ENCODE measurements at places on chromosomes 3 and 15.

- no peak for DNase-seq
Observed at GRCh38 chr3:66228707-66229106, 7.9 kb downstream of the SLC25A26 start.

- no peak for DNase-seq
Observed at GRCh38 chr15:75164625-75165350, 36.9 kb upstream of the C15orf39 start.

GRCh38 chr15:75578173-75578947 is 755 bp downstream of the PTPN9 start:
- DNase-seq: peak; percentile 42

DNA sequence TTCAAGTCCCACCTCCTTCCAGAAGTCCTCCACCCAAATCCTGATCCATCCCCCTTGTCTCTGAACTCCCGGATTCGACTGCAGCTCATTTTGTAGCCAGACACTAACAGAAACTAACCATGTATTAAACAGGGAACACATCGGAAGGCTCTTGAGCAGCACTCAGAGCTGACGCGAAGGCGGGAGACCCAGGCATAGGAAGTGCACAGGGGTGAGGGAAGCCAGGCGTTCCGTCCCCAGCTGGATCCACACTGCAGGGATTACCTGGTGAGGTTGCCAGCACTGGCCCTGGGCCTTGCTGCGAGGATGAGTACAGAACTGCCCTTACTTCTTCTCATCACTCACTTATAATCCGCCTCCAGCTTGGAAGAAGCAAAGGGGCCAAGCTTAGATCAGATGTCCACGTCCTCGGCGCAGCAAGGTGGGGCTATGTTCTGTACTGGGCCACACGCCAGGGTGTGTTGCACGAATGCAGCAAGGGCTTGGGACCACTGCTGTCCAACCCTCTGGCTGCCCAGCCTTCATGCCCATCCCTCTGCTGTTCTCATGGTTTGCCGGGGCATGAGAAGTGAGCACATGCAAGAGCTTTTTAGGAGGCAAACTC is 124.2 kb upstream of the SMAD3 start:
- DNase-seq: peak; percentile 68

- no peak for DNase-seq
Observed at GRCh38 chr3:111648991-111649579, 53.9 kb upstream of the ZBED2 start.

DNA sequence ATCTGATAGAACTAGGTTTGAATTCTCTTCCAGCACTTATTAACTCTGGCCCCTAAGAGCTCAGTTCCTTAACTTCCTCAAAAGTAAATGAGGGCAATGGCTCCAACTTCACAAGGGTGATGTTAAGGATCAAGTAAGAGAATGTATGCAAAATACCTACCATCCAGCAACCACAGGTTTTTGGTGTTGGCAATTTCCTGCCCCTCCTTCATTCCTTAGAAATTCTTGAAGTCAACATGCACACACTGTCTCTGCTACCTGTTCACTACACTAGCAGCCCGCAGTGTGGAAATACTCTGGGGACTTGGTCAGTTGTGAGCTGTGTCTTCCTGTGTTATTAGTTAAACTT is 5.0 kb downstream of the ZBED2 start:
- no peak for DNase-seq

DNA sequence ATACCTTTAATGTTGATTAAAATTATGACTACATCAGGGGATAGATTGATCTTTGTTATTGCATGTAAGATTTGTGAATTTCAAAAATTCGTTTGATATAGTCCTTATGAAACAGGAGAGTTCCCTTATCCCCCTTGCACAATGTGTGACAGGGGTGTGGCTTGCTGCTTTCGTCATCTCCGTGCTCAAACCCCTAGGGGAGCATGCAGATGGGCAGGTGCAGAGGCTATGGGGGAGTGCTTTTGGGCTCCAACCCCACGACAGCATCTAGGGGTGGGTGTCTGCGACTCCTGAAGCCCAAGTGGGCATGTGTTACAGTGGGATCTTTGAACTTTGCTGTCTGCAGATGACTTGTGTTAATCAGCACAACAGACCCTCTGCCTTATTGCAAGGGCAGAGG is 360.1 kb upstream of the GOLIM4 start:
- no peak for DNase-seq

DNA sequence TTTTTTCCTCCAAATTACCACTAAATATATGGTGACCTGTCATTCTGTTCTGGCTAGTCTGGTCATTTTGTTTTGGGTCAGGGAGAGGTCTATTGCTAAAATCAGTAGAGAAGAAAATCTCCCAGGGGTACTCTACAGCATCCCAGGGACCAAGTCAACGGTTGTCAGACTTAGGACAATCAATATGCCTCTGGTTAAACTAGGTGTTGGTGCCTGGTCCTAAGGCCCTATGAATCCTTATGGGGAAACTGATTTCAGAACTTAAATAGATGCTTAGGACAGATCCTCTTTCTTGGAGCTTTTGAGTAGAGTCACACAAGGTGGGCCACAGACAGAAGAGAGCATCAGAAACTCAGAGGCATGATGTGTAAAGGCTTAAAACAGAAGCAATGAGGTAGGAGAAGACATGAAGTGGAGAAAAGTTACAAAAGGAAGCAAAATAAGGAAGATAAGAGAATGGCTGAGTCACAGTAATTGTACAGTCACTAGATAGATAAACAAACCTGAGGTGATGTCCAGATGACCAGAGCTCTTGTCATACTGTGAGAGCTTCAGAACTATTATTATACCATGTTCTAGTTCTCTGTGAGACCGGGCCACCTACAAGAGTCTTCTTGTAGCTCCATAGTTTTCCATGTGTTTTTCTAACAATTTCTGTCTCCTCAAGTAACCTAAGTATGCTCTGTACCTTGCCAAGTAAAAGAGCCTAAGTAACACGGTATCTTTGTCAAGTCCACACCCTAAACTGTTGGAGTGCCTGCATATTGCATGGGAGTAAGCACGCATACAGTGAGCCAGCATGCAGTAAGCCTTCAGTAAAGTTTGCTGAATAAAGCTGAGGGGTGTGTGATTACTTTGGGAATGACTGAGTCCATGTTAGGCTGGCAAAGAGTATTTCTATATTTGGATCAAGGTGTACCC is 44.6 kb upstream of the LEKR1 start:
- DNase-seq: no peak

- no peak for DNase-seq
Observed at GRCh38 chr3:12323237-12323636, 34.4 kb downstream of the PPARG start.

- DNase-seq: no peak
Observed at GRCh38 chr3:186614266-186614596, 1.4 kb downstream of the AHSG start.

GRCh38 chr3:120854908-120855526 is 53.0 kb upstream of the STXBP5L start:
- no peak for DNase-seq

DNA sequence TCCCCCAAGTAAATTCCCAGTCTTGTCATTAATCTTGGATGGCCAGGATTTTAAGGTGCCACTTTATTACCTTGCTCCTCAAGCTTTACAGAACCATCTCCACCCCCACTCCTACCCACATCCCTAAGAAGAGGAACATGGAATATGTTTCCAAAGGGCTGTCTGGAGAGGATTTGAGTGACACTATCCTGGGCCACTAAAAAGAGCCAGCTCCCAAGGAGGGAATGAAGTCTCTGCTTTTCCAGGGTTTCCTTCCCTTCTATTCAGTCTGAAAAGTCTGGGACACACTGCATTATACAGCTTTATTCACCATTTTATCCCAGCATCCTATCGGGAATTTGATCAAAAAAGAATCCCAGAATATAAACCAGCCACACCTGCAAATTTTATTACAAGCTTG is 35.6 kb upstream of the MECOM start:
- no peak for DNase-seq

DNA sequence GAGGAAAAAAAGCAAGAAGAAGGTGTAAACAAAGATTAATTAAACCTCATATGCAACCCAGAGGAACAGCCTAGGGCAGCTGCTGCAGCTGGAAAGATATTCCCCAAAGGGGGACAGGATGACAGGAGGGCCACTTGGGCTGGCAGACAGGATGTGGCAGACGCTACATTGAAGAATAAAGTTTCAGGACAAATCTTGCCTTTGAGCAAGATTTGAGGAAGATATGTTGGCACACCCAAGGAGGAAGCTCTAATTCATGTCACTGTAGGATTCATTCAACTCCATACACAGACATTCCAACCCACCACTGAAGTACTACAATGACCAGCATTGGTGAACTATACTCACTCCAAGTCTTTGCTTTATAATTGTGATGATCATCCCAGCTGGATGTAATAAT is 504.0 kb downstream of the SHQ1 start:
- DNase-seq: no peak

- DNase-seq: no peak
Observed at GRCh38 chr3:107938143-107938542, 152.7 kb downstream of the CD47 start.

GRCh38 chr3:23035927-23036640 is 167.0 kb upstream of the UBE2E2 start:
- DNase-seq: no peak

DNA sequence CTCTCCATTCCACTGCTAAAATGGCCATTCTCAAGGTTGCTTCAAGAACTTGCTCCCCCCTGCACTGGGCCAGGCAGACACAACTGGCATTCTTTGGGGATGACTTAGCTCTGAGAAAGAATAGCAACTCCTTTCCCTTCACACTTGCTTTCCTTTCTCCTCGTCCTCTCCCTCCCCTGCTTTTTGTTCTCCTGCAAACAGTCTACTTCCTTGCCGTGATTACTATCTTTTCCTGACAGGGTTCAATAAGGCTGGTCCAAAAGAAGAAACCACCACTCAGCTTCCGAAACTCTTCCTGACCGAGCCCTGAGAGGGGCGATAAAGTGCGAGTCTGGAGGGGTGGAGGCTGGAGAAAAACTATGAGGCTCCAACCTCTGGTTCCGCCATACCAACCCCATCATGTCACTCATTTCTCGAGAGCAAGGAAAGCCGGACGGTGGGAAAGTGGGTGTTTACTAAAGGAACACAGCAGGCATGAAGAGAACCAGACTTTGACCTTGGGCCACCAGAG is 5.0 kb downstream of the AMOTL2 start:
- DNase-seq: peak; percentile 28

GRCh38 chr15:40829115-40829514 is 607 bp upstream of the PPP1R14D start:
- no peak for DNase-seq

- DNase-seq: no peak
Observed at GRCh38 chr3:42120866-42121265, 29.7 kb downstream of the TRAK1 start.

DNA sequence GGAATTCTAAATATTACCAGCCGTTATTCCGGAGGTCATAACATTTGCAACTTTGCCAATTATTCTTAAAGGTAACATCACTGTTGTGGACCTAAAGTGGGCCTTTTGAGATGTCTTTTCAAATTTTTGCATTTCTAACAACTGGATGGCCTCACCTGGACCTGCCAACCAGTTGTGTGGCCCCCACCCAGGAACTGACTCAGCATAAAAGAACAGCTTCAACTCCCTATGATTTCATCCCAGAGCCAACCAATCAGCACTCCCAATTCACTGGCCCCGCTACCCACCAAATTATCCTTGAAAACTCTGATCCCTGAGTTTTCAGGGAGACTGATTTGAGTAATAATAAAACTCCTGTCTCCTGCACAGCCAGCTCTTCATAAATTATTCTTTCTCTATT is 489.7 kb upstream of the LMCD1 start:
- no peak for DNase-seq

GRCh38 chr15:26773067-26773877 is 406 bp upstream of the GABRB3 start:
- peak; percentile 64 for DNase-seq

DNA sequence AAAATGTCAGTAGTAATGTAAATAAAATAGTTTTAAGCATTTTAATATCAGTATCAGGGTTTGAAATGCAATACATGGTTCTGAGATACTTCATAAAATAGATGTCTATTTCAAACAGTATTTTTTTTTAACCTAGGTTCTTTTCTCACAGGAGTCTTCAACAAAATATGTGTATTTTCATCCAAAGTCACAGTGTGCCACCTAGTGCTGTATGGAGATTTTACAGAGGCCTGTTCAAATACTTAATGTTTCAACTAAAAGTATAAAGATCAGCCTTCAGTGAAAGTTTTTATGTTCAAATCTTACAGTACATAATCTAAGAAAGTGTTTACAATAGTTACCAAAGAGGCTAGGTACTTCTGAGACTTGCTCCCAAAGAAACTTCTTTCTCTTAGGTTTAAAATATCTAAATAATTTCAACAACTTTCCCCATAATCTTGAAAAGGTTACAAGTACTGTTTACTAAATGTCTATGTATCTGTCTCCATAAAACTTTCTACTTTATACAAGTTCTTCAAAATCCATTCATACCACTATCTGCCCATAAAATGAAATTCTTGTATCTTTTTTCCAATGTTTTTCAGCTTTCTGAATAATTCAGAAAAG is 38.3 kb downstream of the SCAPER start:
- DNase-seq: no peak

DNA sequence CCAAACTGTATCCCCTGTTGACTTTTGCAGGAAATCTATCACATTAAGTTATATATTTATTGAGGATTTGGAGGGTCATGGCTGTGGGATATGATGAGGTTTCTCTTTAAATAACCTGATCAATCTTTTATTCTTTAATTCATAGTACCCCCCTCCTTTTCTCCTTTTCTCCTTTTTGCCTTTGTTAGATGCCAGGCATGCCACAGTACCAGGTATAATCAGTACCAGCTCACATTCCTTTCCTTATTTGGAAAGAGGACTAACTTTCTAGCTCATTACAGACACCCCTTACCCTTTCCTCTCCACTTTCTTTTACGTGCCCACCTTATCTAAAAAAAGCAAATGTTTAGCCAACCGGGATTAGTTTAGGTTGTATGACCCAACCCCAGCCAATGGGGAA is 326.4 kb upstream of the NAALADL2 start:
- DNase-seq: no peak

GRCh38 chr15:51497806-51498205 is 124.8 kb downstream of the DMXL2 start:
- no peak for DNase-seq

DNA sequence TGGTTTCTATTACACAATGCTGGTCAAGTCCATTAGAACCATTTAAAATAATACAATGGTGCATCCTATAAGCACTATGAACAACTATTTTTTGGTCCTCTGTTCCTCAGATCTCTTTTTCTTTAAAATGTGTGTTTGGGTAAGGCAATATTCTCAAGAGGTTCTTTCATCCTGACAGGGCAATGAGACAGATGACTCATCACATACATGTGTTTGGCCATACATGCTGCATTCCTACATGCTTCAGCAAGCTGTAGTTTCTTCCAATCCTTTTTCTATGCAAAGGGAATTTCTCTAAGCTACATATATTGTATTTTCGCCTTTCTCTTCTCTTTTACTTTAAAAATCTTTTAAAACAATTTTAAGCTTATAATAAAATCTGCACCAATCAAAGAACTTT is 52.7 kb downstream of the OTOL1 start:
- DNase-seq: peak; percentile 37

Data from left hindlimb (tissue), 1 donor.